ENCODE measurements at places on chromosomes 4 and X.

- no peak for DNase-seq
These were observed 96.6 kb upstream of the DMD start for GRCh38 chrX:33307911-33308354.

DNA sequence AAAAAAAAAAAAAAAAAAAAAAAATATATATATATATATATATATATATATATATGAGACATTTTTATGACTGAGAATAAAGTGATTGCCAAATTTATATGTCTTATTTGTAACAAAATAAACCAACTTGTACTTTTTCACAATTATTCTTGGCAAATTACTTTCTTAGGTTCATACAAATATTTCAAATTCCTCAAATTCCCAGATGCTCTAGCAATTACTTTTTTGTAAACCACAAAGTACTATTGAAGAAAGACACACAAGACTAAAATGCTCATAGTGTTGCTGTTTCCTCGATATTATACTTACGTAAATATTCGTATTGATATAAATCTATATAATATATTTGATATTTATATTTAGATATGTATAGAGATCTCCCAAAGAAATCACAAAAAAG lies 390.0 kb downstream of the FAT4 start:
- no peak for DNase-seq

- DNase-seq: peak; percentile 74
These were observed 2.2 kb upstream of the NKX1-1 start for GRCh38 chr4:1408418-1408817.

- DNase-seq: no peak
These were observed 52.8 kb downstream of the NOP14 start for GRCh38 chr4:2910409-2910808.

DNA sequence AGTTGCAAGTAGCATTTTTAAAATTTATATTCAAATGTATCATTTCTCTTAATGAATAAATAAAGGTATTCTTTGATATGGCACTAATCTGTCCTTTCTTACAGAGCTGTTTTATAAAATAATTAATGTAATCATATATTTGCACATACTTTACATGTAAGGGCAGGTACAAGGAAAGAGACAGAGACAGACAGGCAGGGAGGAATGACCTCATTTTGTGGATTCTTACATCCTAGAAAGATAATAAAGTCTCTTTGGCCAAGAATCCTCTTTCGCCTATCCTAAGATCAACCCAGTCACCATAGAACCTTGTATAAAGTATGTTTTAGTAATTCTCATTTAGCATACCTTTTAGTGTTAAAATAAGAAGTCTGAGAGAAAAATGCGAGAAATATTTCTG lies 98.5 kb upstream of the CTSO start:
- no peak for DNase-seq

GRCh38 chr4:161919442-161920220 lies 244.2 kb downstream of the FSTL5 start:
- no peak for DNase-seq

- no peak for DNase-seq
These were observed 21.3 kb downstream of the MAEA start for GRCh38 chr4:1310796-1311631.

GRCh38 chr4:6969826-6970800 lies 60.5 kb downstream of the TBC1D14 start:
- no peak for DNase-seq

DNA sequence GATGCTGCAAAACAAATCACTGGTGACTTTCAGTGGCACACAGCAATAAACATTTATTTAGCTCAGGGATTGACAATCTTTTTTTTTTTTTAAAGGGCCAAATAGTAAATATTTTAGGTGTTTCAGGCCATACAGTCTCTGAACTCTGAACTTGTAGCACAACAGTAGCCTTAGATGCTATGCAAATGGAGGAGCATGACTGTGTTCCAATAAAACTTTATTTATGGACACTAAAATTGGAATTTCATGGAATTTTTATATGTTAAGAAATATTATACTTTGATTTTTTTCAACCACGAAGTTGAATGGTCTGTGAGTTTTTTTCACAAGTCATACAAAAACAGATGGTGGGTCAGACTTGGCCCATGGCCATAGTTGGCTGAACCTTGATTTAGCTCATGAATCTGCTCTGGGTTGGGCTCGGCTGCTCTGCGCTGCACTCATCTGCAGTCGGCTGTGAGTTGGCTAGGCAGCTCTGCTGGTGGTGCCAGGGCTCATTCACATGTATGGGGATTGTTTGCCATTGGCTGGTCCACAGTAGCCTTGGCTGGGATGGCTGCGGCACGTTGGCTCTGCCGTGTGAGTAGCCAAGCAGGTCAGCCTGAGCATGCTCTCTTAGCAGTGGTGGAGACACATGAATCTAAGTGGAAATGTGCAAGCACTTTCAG lies 231.7 kb upstream of the PGRMC2 start:
- DNase-seq: peak; percentile 80

- DNase-seq: no peak
These were observed 519.0 kb downstream of the IL15 start for GRCh38 chr4:142155347-142155746.

- no peak for DNase-seq
These were observed 20.9 kb upstream of the SOD3 start for GRCh38 chr4:24774452-24774851.

- DNase-seq: no peak
These were observed 10.0 kb downstream of the GPR82 start for GRCh38 chrX:41733939-41734338.

DNA sequence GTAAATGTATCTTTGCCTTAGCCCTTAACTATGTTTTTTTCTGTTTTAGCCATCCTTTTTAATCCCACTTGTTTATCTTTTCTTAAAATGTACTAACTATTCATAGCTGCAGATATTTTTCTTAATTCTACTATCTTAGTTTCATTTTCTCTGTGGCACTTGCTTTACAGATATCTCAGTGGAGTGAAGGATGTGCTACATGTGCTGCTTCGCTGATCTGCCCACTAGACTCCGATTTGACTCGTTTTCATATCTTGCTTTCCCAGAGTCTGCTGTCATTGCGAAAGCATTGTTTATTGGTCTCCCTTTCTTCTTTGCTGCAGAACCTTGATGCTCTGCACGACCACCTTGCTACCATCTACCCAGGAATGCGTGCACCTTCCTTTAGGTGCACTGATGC lies 30.6 kb downstream of the GUCY1B1 start:
- DNase-seq: no peak

DNA sequence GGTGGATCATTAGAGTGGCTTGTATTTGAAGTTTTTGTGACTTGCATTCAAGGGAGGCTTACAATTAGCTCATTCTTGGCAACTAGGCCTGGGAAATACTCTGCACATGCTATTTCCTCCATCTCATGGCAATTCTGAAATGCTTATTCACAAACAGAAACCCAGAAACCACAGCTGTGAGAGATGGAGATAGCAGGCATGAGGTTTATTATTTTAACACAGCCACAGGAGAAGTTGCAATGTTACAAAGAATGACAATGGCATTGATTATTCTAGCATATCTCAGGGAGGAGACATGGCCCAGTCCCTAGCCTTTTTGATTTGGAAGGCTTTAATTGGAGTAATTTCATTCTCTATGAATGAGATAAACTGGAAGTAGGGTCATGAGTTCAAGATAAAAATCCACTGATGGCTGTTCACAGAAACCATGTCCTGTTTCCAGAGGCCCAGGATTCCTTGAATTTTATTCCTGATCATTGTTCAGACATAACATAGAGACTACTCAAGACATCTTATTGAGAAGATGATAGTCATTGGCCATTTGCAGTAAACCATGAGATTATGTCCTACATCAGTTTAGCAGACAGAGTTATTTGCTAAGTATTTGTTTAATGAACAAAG lies 123.9 kb downstream of the MID1 start:
- no peak for DNase-seq

DNA sequence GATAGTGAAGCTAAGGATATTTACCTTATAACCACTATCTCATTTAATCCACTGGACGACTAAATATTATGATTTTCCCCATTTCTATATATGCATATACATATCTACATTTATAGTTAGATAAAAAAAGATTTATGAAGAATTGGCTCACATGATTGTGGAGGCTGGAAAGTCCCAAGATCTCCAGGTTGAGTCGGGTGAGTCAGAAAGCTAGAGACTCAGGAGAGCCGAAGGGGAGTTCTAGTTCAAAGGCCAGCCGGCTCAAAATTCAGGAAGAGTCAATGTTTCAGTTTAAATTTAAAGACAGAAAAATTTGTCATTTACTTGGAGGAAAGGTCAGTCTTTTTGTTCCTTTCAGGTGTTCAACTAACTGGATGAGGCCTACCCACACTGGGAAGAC lies 158.2 kb upstream of the CPEB2 start:
- no peak for DNase-seq

DNA sequence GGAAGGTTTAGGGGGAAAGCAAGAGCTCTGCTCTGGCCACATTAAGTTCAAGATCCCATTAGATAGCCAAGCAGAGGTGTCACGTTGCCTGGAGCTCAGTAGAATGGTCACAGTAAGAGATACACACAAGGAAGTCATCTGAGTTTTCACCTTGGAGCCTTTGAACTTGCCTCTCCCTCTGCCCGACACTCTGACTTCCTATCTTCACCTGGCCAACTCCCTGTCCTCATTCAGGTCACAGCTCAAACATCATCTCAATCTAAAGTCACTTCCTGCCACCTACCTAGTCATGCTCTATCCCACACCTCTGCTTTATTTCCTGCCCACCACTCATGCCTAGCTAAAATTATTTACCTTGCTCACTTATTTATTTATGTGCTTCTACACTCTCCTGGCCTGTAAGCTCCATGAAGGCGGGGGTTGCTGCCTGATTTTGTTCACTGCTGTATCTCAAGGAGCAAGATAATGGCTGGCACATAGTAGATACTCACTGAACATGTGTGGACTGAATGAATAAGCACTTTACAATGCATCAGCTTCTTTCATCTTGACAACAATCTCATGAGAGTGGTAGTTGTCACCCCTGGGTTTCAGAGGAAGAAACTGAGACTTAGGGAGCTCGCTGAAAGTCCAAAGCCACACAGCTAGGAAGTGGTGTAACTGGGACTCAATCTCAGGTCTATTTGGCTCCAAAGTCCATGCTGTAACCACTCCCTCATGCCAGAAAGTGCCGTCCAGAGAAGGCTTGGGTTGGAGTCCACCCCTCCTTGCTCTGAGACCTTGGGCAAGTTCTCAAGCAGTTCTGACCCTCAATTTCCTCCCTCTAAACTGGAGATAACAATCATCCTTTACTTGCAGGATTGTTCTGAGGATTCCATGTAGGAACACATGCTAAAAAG lies 40.3 kb downstream of the EFNB1 start:
- no peak for DNase-seq

GRCh38 chrX:47936224-47936939 lies 67.4 kb downstream of the ZNF182 start:
- no peak for DNase-seq

DNA sequence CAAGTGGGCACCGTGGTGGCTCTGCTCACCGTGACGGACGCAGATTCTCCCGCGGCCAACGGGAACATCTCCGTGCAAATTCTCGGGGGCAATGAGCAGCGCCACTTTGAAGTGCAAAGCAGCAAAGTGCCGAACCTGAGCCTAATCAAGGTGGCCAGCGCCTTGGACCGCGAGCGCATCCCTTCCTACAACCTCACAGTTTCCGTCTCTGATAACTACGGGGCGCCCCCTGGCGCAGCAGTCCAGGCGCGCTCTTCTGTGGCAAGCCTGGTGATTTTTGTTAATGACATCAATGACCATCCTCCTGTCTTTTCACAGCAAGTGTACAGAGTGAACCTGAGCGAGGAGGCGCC lies 2.7 kb downstream of the FAT4 start:
- DNase-seq: no peak

- DNase-seq: no peak
These were observed 38.2 kb downstream of the HPGDS start for GRCh38 chr4:94304365-94304971.

DNA sequence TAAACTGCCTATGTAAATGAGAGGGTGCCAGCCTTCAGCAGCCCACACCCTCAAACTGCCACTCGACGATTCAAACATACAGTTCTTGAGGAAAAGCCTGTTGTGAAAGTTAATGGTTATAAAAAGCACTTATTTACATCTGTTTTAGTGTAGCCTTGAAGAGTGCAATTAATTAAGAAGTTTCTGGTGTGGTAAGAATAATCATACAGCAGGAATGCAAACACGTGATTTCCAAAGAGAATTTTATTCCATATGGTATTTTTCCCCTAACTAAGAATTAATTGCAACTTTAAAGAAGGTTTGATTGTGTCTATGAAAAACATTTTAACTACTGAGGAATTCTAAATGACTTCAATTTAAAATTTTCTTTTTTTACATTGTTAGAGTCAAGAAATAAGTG lies 176.3 kb upstream of the PITX2 start:
- no peak for DNase-seq

GRCh38 chrX:125654501-125654900 lies 334.8 kb downstream of the TEX13C start:
- DNase-seq: no peak

DNA sequence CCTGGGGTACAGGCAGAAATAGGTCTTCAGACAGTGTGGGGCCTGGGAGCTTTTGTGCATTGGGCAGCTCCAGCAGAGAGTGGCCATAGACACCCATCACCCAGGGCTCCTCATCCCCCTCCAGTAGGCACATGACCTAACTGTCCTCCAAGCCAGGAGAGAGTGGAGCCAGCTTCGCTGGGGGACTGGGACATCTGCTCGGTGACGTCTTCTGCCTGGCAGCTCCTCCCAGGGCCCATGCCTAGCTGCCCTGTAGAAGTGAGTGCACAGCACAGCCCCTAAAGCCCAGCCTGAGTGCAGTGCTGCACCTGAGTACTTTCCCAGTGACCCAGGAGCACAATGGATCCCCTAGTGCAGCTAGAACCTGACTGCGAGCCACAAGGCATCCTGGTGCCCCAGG lies 279.7 kb upstream of the SLC7A11 start:
- DNase-seq: no peak

DNA sequence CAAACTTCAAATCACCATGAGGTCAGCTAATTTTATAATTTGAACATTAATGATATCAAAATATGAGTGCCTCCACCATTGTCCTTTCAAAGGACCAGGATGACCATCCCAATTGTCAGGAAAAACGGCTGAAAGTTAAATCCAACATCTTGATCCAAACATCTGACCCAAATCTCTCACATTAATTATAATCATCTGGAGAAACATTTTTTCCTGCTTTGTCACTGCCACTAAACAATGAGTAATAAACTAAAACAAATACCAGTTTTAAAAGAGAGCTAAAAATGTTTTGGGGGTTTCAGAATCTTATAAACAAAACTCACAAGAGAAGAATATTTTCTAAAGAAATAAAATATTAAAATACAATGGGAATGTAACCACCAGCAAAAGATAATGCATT lies 45.7 kb upstream of the NDST4 start:
- no peak for DNase-seq

DNA sequence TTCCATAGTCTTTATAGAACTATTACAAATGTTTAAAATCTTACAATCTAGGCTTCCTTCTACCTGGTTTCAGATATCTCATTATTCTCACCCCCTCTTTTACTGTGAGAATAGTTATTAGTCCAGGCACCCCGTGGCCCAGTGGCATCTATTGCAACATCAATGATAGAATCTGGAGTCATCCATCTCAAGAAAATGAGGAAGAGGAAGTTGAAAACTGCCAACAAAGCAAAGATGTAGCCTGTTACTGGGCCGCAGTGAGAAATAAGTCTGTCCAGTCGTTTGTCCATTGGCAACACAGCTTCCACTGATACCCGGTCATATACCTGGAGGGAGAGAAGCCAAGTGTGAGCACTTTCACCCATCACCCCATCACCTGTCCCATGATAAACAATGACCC lies 6.0 kb upstream of the ASB11 start:
- DNase-seq: no peak

GRCh38 chr4:114034189-114034588 lies 54.7 kb upstream of the ARSJ start:
- DNase-seq: no peak

Measured in vagina (tissue), 2 donors.